Bone marrow (tissue), 2 donors: ENCODE measurements at places on chromosomes 6 and 20.

- DNase-seq, result no peak
Observed at GRCh38 chr6:28537509-28538140, 11.9 kb downstream of the GPX5 start.

GRCh38 chr6:18182568-18182967 is 27.3 kb downstream of the KDM1B start:
- no peak for DNase-seq

- no peak for DNase-seq
Observed at GRCh38 chr6:141252828-141253608, 879.7 kb upstream of the GJE1 start.

GRCh38 chr6:154516276-154516675 is 5.8 kb upstream of the CNKSR3 start:
- DNase-seq, result no peak

DNA sequence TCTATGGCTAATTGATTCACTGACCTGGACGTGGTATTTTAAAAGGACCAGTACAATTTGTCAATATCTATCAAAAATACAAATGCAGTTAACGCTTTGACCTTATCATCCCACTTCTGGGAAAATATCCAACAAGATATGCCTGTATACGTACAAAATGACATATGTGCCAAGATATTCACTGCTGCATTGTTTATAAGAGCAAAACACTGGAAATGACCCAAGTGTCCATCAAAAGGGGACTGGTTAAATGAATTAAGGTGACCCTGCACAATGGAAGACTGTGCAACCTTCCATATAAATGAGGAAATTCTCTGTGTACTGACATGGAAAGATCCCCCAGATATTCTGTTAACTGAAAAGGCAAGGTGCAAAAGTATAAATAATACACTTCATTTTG is 13.9 kb downstream of the TRAM2 start:
- DNase-seq, result no peak

DNA sequence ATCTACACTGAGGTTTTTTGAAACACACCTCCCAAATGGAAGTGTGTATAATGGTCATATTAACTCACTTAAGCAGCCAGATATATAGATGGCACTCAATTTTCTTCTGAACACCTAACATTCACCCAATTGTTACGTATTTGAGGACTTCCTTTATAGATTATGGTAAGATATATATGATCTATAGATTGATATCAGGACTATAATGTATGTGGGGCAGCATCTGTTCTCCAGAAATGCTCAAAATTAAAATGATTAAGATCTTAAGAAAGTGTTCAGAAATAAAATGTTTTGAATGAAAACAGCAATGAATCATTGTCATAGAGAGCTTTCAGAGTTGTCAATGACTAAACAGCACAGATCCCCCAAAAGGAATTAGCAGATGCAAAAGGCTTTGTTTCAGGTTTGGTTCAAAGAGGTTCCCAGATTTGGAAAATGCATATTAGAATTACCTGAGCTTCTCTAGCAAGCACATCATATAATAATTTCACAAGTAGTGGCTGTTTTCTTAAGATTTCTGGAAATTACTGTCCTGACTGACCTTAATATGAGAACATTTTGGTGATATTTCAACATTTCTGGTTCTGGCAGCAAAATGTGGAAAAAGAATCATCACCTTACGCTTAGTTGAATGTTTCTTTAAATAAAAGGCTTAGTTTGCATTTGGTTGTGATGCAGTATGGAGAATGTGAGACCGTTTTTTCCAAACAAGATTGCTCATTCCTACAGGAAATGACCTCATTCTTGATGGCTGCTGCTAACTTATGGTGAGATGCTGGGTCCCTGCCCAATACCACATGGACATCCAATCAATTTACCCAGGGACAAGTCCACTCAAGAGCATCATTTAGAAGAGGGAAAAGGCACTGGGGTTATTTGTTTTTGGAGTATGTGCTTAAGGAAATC is 31.5 kb downstream of the TRAF3IP2 start:
- no peak for DNase-seq

- DNase-seq, result no peak
Observed at GRCh38 chr6:87397656-87398055, 10.1 kb upstream of the CFAP206 start.

- no peak for DNase-seq
Observed at GRCh38 chr6:108793516-108794251, 54.5 kb upstream of the ARMC2 start.

- DNase-seq, result no peak
Observed at GRCh38 chr6:39189915-39190544, 39.2 kb downstream of the KCNK5 start.

DNA sequence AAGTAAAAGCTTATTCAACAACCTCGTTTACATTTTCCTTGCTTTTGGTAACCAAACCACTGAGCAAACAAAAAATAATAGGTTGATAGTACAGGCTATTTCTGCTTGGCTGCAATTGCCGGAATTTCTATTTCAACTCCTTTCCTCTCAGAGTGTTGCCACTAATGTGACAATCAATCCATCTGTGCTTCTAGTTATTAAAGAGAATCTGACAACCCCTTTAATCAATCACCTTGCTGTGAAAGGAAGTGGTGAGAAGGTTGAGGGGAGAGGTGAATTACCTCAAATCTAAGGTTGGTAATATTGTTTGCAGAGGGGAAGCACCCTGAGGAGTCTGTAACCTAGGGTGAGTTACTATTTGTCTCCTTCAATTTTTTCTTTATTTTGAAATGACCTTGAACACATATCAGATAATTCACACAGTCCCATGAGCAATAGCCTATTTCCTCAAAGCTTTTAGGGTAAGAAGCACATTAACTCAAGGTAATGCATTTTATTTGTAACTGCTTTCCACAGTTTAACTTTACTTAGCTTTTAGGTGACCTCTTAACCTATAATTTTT is 603.4 kb downstream of the MMUT start:
- no peak for DNase-seq
